ENCODE measurements at places on chromosomes 7 and 10.

- DNase-seq = no peak
Measured at GRCh38 chr7:144791488-144791887, 44.4 kb downstream of the TPK1 start.

- no peak for DNase-seq
Measured at GRCh38 chr7:55427800-55428199, 62.7 kb downstream of the LANCL2 start.

DNA sequence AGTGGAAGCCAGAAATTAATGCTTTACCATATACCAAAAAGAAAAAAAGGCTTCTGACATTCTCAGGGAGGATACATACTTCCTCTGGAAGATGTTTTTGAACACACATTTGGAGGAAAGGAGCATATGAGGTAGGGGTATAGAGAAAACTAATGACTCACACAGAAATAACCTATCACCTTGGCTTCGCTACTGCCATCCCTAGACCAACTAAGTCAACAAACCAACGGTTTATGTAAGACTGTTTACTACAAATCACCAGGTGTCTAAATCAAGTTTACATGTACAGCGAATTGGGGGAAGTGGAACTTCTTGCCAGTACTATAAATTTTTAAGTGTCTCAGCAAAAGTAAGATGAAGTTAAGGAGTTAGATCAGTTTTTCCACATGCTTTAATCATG, 96.9 kb downstream of the NT5C2 start:
- DNase-seq = no peak

DNA sequence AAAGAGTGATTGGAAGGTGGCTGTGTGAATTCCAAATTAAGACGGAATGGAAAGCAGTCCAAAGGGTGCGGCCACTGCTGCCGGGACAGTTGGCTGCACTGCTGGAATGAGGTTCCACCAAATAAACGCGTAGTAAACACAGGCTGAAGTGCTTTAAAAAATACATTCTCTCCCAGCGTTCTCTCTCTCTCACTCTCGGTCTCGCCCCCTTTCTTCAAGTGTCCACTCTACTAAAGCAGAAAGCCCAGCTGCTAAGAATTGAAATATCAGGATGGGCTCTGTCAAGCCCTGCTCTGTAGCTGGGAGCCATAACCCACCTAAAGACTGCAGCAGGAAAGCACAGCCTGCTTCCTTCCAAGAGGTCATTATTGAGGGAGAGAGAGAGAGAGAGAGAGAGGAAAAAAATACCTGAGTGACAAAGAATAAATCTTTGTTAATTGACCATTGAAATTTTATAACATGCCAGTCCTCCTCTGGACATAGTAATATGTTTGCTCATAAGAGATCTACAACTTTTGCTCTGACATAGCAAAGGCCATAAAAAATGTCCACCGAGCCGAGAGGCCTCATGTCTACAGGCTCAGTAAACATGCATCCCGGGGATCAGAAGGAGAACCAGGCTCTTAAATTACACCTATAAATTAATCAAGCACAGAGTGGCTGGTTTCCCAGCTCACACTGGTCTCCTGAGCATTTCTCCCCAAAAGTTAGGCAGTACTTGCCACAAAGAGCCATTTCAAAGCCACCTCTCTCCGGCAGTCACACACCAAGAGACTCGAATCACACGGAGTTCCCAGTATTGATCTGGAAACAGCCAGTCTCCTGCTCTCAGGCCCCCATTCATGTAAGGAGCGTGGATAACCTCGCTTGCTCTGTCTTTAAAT, 72.8 kb downstream of the FGFR2 start:
- no peak for DNase-seq

DNA sequence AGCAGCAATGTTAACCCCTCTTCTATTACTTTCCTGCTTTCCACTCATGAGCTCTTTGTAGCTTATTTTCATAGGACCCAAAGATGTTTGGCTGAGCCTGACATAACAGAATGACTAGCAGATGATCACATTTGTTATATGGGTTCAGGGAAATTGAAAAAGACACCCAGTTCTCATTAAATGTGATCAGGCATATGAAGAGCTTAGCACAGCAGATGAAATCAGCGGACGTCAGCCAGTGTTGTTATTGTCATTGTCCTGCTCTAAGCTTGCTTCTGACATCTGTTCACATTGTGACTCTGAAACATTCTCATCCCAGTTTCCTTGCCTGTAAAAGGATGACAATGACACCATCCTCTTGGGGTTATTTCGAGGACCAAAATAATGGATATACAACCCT, 43.5 kb downstream of the FAM241B start:
- no peak for DNase-seq

DNA sequence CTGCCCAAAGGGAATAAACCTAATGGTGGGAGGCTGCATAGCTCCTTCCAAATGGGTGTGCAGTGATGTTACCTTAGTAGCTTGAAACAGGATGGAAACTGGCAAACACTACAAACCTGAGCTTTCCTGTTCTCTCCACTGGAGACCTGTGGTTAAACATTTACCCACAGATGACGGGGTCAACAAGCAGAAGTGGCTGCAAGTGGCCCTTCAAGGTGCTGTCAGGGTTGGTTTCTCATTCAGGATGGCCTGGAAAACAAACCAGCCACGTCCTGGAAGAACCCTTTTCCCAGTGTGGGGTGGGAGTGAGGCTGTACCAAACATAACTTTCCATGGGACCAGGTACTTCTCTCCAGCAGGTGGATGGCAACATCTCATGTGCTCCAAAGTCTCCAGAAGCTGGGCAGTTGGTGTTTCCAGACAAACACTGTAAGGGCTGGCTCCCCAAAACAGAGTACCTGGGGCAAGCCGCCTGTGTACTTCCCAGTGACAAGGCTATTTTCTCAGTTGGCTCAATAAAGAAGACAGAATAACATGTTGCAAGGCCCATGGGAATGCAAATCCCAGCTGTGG, 67.5 kb downstream of the DNAJB9 start:
- no peak for DNase-seq

- no peak for DNase-seq
Measured at GRCh38 chr7:129108581-129108980, 35.9 kb upstream of the TSPAN33 start.

All from activated CD4-positive, CD25-positive, alpha-beta regulatory T cell treated with anti-CD3 and anti-CD28 coated beads, Interleukin-2, amount 50 U/mL, for 16 hours (primary cell).